ENCODE measurements at places on chromosomes 2 and 18. TPM values are rescaled to one million over a fixed set of nuclear protein-coding genes. Genes with fewer than 3 reads are reported as not detected.
A peak's percentile ranks its signal among the peaks of the same experiment; 100 is the strongest.

DNA sequence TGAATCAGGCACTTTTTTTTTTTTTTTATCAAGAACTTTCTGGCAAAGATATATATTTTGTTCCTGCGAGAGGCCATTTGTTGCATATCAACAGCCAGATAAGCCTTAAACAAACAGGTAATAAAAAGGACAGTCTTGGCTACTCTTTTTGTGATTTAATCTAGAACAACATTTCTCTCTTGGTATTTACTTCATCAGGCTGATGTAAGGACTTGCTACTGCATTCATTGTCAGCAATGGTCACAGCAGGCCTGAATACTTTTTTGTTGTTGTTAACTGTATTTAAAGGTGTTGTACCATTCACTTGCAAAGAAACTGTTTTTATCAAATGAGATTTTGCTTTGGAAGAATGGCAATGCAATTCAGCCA, 683.8 kb downstream of the IRS1 start:
- no peak for DNase-seq

DNA sequence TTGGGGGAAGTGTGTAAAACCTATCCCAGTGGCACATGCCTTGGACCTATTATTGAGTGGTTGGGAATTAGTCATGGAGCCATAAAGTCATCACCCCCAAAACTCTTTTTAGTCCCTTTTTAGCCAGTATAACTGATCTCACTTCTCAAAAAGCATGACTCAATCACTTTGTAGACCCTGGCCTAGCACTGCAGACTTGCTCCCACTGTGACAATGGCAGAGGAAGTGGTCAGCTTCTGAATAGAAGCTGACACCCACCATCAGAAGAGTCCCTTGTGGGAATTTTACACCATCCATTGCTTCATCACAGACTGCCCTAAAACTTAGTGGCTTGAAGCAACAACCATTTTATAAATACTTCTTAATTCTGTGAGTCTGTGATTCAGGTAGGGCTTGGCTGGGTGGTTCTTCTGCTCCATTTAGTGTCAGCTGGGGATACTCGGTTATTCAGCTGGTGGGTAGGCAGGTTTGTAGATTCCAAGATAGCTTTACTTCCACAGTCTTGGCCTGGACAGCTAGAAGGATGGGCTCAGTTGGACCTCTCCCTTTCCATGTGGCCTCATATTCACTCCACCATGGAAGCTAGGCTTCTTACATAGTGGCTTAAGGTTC, 10.8 kb upstream of the ITGA6 start:
- DNase-seq, result no peak

- no peak for DNase-seq
These were observed 93.6 kb downstream of the EPHA4 start for GRCh38 chr2:221478485-221478863.

GRCh38 chr18:3827236-3827845, 377.4 kb downstream of the TGIF1 start:
- DNase-seq, result no peak

DNA sequence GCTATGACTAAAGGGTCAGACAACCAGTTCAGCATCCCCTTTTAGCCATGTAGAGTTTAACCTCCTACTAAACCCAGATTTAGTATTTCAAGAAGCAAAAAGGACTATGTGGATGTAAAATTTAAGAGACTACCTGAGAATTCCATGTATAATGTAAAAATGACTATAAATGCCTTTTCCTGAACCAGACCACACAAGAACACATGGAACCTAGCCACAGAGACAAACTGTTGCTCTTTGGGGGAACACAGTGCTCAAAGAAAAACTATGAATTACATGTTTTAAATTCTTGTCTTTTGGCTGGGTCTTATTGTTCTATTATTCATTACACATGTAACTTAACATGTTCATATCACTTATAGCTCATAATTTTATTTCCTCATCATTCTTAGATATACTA, 192.8 kb downstream of the DNER start:
- no peak for DNase-seq

The GPR45 gene
- total RNA-seq, result not detected

The POLR1A gene
- total RNA-seq, result 13.4 TPM

GRCh38 chr2:42086500-42086953, 38.7 kb downstream of the PKDCC start:
- no peak for DNase-seq

DNA sequence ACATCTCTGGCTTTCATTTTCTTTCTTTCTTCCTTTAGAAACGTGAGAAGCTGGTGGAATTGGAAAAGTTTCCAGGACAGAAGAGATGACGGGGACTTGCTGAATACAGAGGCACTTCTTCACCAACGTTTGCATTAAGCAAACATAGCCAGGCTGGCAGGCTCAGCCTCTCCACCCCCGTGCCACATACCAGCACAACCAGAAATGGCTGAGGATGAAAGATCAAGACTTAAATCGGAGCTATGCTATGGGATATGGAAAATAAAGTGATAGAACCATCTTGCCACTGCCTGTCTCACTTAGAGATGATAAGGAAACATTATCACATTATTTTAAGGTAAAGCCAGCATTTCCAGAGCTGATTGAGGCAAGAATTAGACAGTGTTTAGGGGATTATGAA, 483.3 kb downstream of the BCL11A start:
- DNase-seq, result no peak

- DNase-seq, result no peak
These were observed 112.9 kb upstream of the TRIB2 start for GRCh38 chr2:12603781-12604295.

- DNase-seq, result peak; percentile 32
These were observed 202.2 kb downstream of the TNS1 start for GRCh38 chr2:217800433-217801114.

DNA sequence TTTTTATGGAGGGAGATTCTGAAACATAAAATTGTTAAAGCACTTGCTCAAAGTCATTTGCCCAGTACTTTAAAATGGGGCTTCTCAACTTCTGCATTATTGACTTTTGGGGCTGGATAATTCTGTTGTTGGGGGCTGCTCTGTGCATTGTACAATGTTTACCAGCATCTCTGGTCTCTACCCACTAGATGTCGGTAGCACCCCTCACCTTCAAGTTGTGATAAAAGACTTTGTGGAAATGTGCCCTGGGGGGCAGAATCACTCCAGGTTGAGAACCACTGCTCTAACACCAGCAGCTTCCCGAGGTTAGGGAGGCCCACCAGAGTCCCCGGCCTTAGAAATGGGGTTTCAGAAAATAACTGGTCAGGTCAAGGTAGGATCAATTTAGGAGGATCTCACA, 26.8 kb upstream of the CUL3 start:
- no peak for DNase-seq

DNA sequence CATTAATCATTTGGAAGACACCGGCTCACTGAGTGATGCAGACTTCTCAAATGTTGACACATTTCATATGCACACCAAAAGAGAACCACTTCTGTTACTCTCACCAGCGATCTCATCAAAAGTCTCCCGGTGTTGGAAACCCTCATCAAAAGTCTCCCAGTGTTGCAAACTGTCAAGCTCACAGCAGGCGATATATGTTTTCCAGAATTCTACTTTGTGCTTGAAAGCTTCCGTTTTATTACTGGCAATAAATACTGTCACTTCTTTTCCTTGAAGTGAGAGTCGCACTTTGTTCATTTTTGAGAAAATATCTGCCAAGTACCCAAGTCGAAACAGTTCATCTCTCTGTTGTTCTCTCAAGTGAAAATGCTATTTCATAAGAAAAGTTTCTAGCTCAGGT, 20.5 kb downstream of the MLPH start:
- DNase-seq, result no peak

The AMER3 gene
- total RNA-seq, result not detected

DNA sequence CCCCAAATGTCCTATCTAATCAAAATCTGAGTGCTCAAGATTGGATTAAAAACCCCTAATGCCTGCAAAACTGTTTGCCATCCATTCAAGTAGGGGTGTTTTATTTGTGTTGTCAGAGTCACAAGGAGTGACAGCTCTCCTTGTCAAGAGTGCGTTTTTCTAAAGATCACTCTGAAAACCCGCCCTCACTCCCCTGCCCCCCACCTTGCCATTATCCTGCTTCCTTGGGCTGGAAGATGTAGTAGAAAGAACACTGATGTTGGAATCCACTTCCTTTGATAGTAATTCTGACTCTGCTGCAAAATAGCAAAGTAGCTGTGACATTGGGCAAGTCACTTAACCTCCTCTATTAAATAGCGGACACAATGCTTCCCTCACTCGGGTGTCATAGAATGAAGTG, 155.6 kb downstream of the TSN start:
- no peak for DNase-seq

DNA sequence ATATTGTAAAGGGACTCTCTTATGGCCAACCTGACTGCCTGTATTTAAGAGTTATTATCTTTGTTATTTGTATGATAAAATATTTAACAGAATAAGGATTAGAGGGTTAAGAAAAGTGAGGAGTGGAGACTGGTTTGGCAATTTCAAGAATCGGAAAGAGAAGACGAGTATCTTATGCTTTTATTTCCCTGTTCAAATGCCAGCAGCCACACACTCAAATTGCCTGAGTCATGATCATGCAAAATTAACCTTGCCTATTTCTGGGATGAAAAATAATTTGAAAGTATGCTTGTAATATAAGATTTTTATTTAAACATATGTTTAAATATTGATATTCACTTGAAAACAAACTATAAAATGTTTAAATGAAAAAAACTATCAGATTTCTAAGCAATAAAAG, 188.6 kb downstream of the CD226 start:
- DNase-seq, result no peak

- no peak for DNase-seq
These were observed 78.0 kb downstream of the TMEM182 start for GRCh38 chr2:102839668-102840388.

- DNase-seq, result no peak
These were observed 72.6 kb downstream of the STK39 start for GRCh38 chr2:168174756-168175155.

- peak; percentile 82 for DNase-seq
These were observed 24.6 kb downstream of the PTRHD1 start for GRCh38 chr2:24768601-24769000.

DNA sequence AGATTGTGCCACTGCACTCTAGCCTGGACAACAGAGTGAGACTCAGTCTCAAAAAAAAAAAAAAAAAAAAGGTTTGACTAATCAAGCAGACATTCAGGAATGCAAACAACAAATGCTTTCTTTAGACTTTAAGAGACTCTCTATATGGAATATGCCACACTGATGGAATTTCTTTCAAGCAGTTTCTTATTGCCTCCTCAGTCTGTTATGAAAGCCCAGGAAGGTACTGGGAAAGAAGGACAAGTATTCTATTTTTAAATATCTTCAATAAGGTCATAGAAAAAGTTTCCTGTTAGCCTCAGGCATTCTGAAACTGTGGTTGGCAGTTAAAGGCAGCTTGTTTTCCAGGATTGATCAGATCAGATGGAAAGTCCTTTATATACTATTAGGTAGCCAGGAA, 241.6 kb downstream of the PIK3C3 start:
- DNase-seq, result no peak

The GPAT2 gene
- 6.4 TPM for total RNA-seq

DNA sequence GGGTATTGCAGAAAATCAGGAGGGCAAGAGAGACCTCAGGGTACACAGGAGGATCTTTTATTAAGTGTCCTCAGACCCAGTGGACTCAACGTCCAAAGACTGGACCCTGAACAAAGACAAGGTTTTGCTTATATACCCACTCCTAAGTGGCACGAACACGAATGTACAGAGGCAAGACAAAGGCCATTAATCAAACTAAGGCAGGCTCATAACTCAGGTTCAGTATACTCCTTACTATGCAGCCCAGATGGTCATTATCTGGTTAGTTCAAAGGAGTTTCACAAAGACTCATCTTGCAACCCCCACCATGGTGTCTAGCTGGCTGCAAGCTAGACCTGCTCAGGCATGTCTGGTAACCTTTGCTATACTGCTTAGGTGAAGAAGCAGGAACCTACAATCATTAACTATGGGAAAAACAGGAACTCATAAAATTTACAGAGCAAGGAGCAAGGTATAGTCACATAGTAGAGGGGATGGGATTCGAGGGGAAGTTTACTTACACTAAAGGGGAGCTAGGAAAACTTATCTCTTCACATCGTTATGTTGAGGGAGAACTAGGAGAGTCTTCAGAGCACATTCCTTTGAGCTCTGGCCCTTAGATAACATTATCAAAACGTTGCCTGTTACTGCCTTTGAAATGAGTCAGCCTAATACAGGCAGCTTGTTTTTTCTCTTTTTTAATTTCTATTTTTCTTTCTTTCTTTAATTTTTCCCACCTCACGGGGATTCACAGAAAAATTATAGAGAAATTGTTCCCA, 33.9 kb downstream of the SLC4A3 start:
- no peak for DNase-seq

GRCh38 chr2:141911485-141912066, 219.2 kb downstream of the LRP1B start:
- DNase-seq, result no peak

DNA sequence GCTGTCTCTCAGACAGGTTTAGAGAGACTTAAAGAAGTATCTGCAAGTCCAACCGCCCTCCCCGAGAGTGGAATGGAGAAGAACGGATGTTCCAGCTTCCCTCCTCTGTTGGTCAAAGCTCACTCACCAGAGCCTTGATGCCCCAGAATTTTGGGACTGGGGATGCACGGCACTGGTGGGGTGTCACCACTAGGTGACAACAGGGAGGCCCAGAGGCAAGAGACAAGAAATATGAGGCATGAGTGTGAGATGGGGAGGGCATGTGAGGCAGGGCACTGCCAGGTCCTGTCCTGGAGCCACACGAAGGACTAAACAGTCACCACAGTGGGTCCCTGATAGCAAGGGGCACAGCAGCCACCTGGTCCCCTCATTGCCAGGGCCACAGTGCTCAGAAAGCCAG, 35.1 kb upstream of the SH3BP4 start:
- DNase-seq, result no peak

The TMEM198 gene
- total RNA-seq, result 2.6 TPM

The BUB1 gene
- 0.65 TPM for total RNA-seq

GRCh38 chr18:51621113-51621863, 423.8 kb upstream of the MEX3C start:
- DNase-seq, result peak; percentile 54

DNA sequence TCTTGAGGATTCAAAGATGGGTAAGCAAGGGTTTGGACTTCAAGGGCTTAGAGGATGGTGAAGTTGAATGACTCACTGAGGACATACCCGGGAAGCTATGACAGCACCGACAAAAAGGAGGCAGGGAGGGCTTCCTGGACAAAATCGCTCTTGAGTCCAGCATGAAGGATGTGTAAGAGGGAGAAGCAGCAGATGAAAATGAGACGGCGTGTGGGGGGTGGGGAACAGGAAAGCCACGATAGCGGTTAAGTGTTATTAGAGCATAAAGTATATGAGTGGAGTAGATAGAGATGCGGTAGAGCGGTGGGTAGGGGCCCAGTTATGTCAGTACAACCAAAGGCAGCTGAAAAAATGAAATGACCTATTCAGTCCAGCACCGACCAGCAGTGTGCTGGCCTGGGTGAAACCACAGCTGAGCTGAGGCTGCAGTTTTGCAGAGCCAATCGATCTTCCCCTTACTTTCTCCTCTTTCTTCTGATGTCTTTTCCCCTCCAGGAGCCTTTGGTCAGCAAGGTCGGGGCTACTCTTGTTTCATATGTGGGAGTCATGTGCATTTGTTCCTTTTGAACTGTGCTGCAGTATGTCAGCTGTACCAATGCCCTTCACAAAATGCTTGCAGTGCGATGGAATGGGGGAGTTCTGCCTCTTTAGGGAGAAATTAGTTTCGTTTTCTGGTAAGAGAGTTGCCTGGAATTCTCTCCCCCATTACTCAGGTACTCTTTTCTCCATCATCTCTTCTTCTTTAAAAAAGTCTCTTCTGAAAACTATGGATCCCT, 2.0 kb upstream of the THUMPD2 start:
- no peak for DNase-seq
